ENCODE measurements at places on chromosomes 11 and 22. TPM values are rescaled to one million over a fixed set of nuclear protein-coding genes. Genes with fewer than 3 reads are reported as not detected.

SYNGR1 gene
- 21.4 TPM for total RNA-seq

MPEG1 gene
- total RNA-seq = not detected

KLHL35 gene
- total RNA-seq = 4.6 TPM

MFRP gene
- not detected for total RNA-seq

ALDH3B1 gene
- 7.5 TPM for total RNA-seq

PCNX3 gene
- 74.9 TPM for total RNA-seq

APOBEC3B gene
- 32.9 TPM for total RNA-seq

TRIM49 gene
- not detected for total RNA-seq

TEX12 gene
- total RNA-seq = 0.25 TPM

GSTT4 gene
- not detected for total RNA-seq

COA4 gene
- 92.7 TPM for total RNA-seq

NOX4 gene
- 9.8 TPM for total RNA-seq

TRPM5 gene
- total RNA-seq = not detected

PATE4 gene
- total RNA-seq = not detected

OR5P2 gene
- not detected for total RNA-seq

KCNJ11 gene
- total RNA-seq = 0.38 TPM

OR6T1 gene
- not detected for total RNA-seq

FAM227A gene
- total RNA-seq = 0.65 TPM

MMP8 gene
- total RNA-seq = not detected

MRGPRX4 gene
- total RNA-seq = not detected

Measured in mesangial cell (primary cell).